ENCODE measurements at places on chromosomes 6 and 20.

DNA sequence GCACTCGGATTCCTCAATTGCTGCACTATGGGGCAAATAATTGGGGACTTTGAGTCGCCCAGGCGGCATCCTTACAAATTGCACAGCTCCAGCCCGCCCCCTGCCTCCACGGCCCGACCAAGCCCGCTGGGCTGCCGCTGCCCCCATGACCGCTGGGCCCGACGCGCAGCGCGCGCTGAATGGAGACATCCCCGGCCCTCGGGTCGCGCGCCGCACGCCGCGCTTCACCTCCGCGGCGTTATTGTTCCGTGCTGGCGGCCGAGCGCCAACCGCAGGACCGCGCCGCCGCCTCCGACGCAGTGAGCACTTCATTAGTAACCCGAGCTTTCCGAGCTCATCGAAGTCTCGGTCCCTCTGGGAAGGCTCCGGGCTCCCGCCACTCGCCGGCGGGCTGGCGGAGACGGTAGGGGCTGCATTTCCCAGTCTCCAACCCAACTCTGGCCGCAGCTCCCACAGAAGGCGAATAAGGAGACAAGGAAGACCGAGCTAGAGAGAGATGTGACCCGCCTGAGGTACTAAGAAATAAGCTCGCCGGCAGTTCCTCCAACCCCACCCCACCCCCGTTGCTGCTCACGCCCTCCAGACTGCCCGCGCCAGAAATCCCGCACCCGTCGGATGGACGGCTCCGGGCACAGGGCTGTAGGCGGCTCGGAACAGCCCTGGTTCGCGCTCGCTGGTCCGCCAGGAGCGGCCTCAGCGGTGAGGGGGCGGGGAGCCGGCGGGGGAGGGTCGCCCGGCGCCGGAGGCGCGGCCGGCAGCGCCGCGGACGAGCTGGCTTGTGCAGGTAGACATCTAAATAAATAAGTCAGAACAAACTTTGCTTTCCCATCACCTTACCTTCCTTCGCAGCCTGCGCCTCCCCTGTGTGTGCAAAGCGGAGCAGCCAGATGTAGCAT is 703 bp downstream of the EPHA7 start:
- DNase-seq: no peak

DNA sequence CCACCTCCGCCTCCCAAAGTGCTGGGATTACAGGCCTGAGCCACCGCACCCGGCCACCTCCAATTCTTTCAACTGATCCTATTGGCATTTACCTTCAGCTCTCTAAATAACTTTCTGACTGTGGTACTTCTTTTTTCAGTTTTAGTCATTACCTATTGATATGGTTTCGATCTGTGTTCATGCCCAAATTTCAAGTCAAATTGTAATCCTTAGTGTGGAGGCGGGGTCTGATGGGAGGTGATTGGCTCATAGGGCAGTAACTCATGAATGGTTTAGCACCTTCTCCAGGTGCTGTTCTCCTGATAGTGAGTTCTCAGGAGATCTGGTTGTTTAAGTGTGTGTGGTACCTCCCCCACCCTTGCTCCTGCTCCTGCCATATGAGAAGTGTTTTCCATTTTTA is 140.9 kb downstream of the LPA start:
- DNase-seq: no peak

GRCh38 chr20:32902456-32903420 is 44.0 kb downstream of the EFCAB8 start:
- no peak for DNase-seq

DNA sequence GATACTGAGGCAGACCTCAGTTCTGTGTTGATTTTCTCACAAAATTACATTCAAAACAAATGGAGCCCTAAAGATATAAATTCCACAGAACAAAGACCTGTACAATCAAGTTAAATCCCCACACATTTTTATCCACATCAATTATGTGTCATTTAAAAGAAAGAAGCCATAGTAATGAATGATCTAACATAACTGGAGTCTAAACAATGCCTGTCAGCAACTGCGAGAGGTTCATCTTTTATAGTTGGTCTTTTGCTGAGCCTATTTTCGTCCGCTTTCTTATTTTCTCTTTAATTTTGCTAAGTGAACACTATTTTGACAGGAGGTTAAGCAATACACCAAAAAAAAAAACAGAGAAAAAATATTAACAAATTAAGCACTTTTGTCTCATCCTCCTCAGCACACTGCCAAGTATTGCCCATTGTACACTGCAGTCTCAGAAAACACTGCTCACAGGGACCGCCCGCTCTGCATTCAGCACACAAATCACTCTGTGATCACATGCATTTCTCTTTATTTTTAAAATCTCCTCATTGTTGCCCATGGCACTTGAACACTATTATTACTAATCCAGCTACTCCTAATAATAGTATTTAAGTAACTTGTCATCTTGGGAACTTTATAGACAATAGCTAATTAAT is 140.8 kb downstream of the BTBD9 start:
- DNase-seq: no peak

GRCh38 chr6:89047473-89047872 is 33.1 kb upstream of the PNRC1 start:
- no peak for DNase-seq

DNA sequence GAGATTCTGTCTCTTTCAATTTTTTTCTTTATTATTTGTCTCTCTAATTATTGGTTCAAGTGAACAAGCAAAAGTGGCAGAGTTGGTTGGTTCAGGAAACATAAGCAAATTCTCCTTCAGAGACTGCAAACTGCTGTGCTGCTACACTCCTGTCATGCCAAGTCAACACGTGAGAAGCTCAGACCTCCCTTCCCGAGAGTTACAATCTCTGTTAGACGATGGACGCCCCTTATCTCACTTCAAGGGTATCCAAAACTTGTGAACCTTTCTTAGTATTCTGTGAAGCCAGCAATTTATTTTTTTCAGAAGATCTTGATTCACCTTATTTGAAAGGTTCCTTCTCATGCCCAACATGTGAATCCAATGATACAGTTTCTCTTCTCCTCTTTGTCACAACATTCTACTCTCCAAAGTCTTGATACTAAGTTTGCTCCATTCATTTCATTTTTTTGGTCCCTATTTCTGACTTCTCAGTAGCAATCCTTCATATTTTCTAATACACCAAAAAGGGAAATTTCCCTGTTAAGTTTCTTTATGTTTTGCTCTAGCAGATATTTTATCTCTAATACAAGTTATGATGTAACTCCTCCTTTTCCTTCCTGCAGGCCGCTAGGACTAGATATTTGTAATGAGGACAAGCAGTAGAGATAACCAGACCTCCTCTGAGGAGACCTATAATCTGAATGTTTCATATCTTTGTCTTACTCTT is 448.8 kb upstream of the CITED2 start:
- DNase-seq: no peak

GRCh38 chr20:30949761-30950160 is 307.7 kb upstream of the DEFB115 start:
- no peak for DNase-seq

GRCh38 chr6:16372029-16372776 is 133.8 kb downstream of the GMPR start:
- no peak for DNase-seq

- no peak for DNase-seq
Measured at GRCh38 chr6:77548190-77548589, 84.9 kb upstream of the HTR1B start.

DNA sequence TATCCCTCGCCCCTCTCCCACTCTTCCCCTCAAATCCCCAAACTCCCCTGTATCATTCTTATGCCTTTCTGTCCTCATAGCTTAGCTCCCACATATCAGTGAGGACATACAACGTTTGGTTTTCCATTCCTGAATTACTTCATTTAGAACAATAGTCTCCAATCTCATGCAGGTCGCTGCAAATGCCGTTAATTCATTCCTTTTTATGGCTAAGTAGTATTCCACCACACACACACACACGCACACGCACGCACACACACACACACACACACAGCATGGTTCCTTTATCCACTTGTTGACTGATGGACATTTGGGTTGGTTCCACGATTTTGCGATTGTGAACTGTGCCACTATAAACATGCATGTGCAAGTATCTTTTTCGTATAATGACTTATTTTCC is 112.7 kb downstream of the KIF13A start:
- DNase-seq: no peak
